ENCODE measurements at places on chromosomes 1 and 21.

DNA sequence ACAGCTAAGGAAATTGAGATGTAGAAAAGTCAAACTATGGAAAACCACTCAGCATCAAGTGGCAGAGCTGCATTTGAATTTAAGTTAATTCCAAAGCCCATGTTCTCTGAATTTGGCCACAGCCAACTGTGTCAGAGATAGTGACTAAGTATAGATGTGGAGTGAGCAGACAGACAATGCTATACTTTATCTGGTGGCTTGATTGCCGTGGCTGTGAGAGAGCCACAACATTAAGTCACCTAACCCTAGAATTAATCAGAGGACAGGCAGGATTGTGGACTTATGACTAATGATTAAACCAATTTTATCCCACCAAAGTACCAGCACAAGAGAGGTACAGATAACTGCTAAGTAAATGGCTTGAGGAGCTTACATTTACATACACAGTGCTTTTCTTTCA lies 209.8 kb downstream of the TPR start:
- no peak for DNase-seq

DNA sequence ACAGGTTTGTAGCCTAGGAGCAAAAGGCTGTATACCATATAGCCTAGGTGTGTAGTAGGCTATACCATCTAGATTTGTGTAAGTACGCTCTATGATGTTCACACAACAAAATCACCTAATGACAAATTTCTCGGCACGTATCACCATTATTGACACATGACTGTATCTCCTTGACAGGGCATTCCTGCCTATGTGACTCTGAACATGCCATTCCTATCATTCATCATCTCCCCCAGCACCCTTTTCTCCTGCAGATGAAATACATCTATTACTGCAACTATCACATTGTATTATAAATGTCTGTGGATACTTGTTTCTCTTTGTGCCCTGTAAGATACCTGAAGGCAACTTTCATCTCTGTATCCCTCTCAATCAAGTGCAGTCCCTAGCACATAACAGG lies 29.9 kb downstream of the TP53BP2 start:
- no peak for DNase-seq

DNA sequence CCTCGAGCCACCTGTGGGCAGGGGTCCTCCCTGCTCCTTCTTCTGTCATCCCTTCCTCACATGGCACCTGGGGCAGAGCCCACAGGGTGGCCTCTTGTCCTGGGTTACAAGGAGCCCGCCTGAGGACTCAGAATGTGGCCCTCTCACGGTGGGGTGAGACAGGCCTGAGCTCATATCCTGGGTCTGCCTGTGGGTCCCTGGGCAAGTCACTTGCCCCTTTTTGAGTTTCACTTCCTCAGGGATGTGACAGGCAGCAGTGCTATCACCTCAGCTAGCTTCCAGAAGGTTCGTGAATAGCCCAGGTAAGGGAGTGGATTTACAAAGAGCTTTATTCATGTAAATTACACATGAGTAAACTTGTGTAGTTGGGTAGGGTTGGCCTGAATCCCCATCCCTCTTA lies 33.5 kb downstream of the HTR6 start:
- no peak for DNase-seq

DNA sequence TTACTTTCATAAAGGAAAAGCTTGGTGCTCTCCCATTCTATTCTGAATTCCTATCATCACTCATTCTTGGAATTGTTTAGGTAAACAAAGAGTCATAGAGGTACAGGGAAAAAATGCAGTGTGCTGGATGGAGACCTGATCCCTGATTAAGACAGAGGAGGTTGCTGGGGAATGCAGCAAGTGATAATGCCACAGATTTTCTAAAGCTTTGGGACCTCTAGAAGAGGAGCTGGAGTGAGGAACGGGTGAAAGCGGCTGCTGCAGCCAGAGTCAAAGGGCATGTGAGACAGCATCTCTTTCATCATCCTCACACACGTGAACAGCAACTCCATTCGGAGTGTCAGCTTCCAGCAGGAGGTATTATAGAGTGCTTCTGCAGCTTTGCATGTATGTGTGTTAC lies 54.9 kb upstream of the DIPK1A start:
- DNase-seq = no peak

DNA sequence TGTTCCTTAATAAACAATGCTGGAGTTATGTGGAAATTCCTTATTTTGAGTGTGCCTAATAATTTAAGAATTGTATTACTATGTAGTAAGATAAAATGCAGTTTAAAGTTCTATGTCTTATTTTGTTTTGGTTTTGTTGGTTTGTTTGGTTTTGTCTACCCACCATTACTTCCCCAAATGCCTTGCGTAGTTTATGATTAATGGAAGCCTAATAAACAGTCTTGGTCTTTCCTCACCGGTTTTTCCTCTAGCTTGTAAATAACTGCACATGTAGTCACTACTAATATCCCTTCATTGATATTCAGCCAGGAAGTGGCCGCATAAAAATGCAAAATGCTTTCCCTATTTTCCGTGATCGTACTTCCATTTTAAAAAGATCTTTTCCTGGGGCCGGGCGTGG lies 2.9 kb downstream of the SDCCAG8 start:
- DNase-seq = no peak

GRCh38 chr1:44929531-44929930 lies 56.9 kb downstream of the EIF2B3 start:
- no peak for DNase-seq

- no peak for DNase-seq
These were observed 956 bp upstream of the SCAF4 start for GRCh38 chr21:31732597-31733550.

DNA sequence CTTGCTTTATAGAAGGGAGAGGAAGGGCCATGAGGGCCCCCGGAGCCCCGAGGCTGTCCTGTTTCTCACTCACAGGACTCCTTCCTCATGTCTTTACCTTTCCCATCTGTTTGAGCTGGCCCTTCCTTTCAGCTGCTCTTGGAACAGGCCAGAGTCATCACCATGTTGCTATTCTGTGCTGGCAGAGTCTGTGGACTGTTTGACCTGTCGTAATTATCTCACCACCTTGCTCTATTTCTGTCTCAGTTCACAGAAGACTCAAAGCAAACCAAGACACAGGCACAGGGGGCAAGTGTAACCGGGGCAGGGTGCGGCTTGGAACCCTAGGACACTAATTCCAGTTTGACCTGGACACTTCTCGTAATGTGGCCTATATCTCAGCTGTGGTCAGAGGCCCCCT lies 104.3 kb upstream of the CD34 start:
- no peak for DNase-seq

- DNase-seq = no peak
These were observed 51.8 kb upstream of the CXADR start for GRCh38 chr21:17461014-17461413.

- no peak for DNase-seq
These were observed 25.1 kb upstream of the CSF1 start for GRCh38 chr1:109885589-109885988.

GRCh38 chr1:241457421-241457820 lies 62.1 kb downstream of the FH start:
- no peak for DNase-seq

- no peak for DNase-seq
These were observed 12.3 kb downstream of the OR2T11 start for GRCh38 chr1:248622570-248623001.

- no peak for DNase-seq
These were observed 7.7 kb downstream of the SLC37A1 start for GRCh38 chr21:42521384-42521783.

DNA sequence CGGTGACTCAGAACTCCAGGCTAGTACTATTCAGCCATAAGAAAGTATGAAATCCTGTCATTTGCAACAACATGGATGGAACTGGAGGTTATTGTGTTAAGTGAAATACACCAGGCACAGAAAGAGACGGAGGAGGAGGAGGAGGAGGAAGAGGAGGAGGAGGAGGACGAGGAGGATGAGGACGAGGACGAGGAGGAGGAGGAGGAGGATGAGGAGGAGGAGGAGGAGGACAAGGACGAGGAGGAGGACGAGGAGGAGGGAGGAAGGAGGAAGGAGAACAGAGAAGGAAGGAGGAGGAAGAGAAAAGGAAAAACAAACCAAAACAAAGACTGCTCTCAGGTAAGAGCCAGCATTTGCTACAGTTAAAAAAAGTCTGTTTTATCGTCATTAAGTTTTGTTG lies 178.7 kb downstream of the NPHP4 start:
- no peak for DNase-seq

- no peak for DNase-seq
These were observed 87.5 kb downstream of the WLS start for GRCh38 chr1:68144856-68145255.

DNA sequence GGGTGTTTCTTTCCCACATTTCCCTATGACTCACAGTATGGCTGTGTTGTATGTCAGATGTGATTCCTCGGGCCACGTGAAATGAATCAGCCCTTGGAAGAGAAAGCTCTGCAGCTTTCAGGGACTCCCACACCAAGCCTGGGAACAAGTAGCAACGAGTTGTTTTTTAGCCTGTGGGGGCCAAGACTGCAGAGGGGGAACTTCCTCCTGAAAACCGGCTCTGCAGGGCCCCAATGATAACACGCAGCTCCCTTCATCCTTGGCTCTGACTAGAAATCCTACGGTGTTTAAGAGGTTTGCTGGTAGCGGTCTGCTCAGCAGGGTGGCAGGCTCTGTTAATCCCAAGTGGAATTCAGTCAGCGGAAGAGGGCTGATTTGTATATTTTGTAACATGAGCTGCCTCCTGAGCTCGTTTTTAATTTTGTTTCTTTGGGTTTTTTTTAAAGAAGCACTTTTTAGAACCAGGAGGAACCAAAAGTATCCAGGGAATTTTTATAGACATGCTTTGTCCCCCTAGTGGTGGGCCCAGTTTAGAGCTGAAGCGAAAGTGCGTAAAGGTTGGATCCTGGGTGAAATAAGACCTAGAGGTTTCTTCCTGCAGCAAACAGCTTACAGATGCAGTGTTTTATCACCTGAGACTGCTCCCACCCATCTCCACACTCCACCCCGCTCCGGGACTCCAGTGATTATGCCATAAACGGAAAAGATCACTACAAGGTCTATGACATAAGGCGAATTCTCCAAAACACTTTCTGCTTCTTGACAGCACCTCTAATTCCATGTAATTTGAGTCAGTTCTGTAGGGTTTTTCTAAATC lies 48.8 kb downstream of the LAMC2 start:
- DNase-seq = no peak

- DNase-seq = no peak
These were observed 22.8 kb downstream of the C2CD2 start for GRCh38 chr21:41931041-41931451.

DNA sequence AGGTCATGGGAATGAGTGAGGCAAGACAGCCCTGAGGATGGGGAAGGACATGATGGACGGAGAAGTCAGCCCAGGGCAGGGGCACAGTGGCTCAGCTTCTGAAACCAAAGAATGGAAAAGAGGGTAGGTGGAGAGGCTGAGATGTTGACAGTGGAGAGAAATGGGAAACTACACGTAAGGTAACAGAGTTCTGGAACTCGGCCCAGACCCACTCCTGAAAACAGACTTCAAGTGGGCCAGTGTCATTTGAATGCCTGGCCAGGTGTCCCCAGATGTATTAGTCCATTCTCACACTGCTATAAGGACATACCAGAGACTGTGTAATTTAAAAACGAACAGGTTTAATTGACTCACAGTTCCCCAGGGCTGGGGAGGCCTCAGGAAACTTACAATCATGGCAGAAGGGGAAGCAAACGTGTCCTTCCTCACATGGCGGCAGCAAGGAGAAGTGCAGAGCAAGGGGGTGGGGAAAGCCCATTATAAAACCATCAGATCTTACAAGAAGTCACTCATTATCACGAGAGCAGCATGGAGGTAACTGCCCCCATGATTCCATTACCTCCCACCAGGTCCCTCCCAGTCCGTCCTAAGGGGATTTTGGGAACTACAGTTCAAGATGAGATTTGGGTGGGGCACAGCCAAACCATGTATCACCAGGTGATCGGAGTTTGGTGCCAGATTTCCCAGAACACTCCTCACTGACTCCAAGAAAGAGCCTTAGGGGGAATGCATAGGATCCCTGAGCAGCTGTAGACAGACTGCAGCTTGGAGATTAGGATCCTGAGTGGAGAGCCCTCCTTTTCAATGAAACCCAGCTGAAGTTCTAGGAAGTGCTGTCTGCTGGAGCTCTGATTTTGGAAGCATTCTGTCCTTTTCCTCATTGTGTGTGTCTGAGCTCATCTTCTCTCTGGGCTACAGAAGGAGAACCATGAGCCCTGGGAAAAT lies 40.3 kb downstream of the FHAD1 start:
- no peak for DNase-seq

GRCh38 chr1:98688110-98688739 lies 26.7 kb downstream of the SNX7 start:
- DNase-seq = no peak

- no peak for DNase-seq
These were observed 49.9 kb upstream of the HAO2 start for GRCh38 chr1:119318466-119319309.

DNA sequence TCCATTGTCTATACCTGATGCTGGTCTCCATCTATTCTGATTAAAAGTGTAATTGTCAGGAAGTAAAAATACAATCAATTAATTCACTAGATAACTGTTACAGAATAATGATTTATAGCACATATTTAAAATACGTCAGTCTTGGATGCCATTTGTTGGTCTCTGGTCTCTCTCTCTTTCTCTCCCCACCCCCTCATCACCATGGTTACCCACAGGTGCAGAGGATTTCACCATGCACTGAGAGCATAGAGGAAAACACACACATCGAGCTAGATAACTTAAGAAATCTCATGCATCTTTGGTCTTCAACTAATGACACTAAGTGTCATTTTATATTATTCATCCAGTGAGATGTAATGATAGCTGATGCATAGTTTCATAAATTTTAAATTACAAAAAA lies 33.4 kb downstream of the LRRC53 start:
- no peak for DNase-seq

DNA sequence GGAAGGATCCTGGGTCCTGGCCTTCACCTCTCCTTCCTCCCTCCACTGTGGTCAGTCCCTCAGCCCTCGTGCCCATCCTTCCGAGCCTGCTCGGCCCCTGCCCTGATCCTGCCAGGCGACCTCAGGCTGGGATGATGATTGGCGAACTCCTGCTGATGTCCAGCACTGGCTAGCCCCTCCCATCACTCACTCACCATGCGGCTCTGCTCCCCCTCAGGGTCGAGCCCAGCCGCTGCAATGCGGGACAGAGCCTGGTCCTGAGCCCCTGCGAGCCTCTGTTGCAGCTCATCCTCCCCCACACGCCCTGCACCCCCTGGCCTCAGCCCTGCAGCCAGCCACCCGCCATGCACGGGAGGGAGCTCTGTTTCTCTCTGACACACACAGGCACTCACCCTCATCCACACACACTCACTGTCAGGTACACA lies 100.2 kb downstream of the DMRTB1 start:
- peak; percentile 25 for DNase-seq

- DNase-seq = no peak
These were observed 389.7 kb downstream of the LMO4 start for GRCh38 chr1:87718241-87718950.

- DNase-seq = no peak
These were observed 1.5 kb downstream of the IVNS1ABP start for GRCh38 chr1:185315445-185316071.

All from breast epithelium (tissue), 4 donors.